Effector CD4-positive, alpha-beta T cell (primary cell): ENCODE measurements at places on chromosomes 1 and 21.
A peak's percentile ranks its signal among the peaks of the same experiment; 100 is the strongest.

DNA sequence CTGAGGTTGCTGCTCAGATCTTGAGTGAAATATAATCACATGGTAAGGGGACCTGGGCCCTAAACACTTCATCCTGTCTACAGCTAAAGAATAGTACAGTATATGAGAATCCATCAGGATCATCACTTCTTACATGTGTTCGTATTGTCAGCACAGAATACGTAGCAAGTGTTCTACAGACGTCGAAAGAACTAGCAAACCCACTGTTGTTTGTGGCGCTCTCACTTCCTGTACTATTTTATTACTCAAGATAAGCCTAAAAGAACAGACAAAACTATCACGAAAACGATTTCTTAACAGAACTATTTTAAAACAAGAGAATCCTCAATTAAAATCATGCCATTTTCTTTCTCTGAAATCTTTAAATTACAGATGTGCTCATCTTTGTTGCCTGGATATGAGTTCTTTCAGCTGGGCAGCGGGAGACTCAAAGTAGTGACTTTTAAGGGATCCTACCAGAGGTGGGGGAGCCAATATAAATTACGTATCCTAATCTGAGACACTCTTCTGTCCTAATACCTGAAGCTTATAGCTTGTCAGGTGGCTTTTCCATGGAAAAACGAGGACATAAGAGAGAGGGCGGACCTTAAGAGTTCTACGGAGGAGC lies 724 bp downstream of the ST7L start:
- DNase-seq, result peak; percentile 24

GRCh38 chr1:32249831-32250525 lies 1.1 kb upstream of the LCK start:
- DNase-seq, result peak; percentile 81

- no peak for DNase-seq
Observed at GRCh38 chr1:212955098-212955497, 4.8 kb downstream of the VASH2 start.

DNA sequence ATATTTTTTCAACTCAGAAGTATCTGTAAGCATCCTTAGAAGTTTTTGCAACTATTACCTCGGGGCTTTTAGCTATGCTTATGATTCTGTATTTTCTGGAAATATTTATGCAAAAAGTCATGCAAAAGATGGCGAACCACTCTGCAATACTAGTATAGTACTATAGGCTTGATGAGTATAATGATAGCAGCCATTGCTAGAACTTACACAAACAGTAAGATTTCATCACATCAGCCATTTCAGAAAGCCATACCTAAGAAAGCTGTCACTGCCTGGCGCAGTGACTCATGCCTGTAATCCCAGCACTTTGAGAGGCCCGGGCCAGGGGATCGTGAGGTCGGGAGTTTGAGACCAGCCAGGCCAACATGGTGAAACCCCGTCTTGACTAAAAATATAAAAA lies 227.1 kb downstream of the LRRC7 start:
- DNase-seq, result no peak

DNA sequence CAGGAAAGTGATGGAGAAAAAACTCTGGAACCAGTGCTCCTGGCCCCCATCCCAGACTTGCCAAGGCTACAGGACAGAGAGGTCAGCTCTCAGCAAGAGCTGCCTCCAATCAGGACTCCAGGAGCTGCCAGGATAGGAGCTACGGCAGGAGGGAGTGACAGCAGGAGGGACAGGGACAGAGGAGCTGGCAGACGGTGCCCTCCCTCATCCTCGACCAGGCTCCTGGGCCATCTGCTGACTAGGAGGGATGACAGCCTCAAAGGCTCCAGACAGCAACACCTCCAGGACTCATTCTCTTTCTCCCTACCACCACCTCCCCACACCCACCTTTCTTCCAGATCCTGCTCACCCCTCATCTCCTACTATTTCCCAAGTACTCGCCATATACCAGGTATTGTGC lies 22.7 kb downstream of the DLGAP3 start:
- DNase-seq, result no peak

- DNase-seq, result no peak
Observed at GRCh38 chr1:22830757-22831340, 120.2 kb downstream of the EPHB2 start.

DNA sequence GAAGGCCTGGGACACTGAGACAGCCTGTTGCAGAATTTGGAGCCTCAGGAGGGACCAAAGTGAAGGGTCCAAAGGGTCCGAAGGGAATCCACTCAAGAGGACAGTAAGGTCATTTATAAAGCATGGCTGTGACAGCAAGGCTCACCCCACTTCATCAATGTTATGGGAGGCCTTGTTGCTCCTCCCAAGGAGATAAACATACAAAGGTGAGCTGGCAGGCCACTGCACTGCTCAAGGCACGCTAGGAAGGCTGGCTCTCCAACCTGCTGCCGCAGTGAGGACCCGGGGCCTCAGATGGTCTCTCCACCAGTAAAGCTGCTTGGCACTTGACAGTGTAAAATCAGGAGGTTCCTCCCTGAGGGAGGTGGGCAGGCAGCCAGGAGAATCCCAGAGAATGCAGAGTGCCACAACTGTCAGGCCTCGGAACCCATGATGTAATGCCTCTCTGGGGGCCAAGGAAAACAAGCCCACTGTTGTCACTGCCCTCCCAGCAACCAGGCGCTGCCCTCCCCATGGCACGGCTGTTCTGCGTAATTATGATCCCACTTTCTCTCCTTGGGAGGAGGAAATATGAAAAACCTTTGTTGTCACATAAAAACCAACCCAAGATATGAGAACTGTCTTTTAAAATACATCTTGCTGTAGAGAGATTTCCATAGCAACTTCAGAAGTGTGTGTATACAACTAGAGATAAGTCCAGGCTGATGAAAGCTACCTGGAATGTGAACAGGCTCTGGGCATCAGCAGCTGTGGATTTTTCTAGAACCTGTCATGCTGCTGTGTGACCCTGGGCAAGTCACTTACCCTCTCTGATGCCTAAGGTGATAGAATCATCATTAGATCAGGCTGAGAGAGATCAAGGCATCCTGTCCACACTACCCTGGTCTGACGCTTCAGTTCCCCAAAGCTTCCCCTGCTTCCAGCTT lies 102.5 kb downstream of the KCNN3 start:
- no peak for DNase-seq

- no peak for DNase-seq
Observed at GRCh38 chr21:30336596-30336995, 898 bp downstream of the KRTAP27-1 start.

DNA sequence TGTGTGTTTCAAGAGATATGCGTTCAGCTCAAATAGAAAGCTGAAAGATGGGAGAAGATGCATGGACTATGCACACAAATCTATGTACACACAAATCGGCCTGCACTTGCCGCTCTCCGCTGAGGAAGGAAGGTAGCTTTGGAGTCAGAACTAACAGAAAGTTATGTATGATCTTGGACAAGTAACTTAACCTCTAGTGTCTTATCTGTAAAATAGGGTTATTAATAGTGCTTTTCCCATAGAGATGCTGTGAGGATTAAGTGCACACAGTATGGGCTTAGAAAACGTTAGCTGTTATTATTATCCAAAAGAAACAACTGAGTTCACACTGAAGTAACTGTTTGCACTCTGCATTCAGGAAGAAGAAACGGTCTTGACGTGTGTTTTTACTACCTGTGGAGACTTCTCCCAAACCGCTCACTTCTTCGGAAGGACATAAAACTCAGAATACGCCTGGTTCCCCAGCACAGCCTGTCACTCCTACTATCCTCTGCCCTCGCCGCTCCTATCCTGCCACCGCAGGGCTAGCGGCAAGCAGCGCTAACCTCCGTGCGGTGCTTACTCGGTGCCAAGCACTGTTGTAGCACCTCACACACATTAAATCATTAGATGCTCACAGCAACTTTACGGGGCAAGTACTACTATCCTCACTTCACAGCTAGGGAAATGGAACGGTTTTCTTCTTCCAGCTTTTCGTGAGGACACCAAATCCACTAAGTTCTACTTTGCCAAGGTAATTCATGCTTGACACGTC lies 1.3 kb downstream of the TGFBR3 start:
- peak; percentile 24 for DNase-seq

GRCh38 chr1:175388285-175388684 lies 195.7 kb upstream of the KIAA0040 start:
- no peak for DNase-seq

GRCh38 chr1:94920061-94920460 lies 6.8 kb downstream of the CNN3 start:
- no peak for DNase-seq

DNA sequence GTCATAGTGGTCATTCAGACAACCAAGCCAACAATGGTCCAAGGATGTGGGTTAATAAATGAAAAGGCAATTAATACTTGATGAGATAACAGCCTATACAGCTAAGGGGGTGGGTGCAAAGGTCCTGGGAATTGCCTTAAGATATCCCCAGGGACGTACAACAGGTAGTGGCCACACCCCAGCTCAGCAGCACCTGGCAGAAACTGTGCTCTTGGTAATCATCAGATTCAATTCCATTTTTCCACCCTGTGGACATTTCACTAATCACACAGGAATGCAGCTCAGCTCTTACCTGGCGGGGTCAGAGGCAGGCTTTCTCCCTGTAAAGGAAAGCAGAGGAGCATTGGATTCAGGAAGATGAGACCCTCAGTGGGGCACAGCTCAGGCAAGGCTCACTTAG lies 32.9 kb downstream of the FCRL5 start:
- DNase-seq, result no peak

- no peak for DNase-seq
Observed at GRCh38 chr1:15353839-15354579, 55.7 kb upstream of the EFHD2 start.

DNA sequence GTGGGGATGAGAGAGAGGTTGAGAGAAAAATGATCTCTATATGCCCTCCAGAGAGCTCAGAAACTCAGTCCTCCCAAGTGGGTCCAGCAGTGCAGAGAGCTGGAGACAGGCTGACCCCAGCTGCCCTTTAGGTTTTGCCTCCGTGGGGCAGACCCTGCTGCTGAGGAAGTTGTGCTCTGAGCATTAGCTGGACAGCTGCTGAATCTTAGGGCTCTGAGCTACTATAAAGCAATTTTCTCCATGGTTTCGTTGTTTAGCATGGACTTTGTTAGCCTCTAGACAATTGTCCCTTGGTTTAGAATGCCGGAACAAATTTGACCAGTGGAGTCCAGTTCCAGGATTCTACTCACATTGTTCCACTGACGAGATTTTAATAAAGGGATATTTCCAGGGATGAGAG lies 22.1 kb downstream of the BATF3 start:
- DNase-seq, result no peak

DNA sequence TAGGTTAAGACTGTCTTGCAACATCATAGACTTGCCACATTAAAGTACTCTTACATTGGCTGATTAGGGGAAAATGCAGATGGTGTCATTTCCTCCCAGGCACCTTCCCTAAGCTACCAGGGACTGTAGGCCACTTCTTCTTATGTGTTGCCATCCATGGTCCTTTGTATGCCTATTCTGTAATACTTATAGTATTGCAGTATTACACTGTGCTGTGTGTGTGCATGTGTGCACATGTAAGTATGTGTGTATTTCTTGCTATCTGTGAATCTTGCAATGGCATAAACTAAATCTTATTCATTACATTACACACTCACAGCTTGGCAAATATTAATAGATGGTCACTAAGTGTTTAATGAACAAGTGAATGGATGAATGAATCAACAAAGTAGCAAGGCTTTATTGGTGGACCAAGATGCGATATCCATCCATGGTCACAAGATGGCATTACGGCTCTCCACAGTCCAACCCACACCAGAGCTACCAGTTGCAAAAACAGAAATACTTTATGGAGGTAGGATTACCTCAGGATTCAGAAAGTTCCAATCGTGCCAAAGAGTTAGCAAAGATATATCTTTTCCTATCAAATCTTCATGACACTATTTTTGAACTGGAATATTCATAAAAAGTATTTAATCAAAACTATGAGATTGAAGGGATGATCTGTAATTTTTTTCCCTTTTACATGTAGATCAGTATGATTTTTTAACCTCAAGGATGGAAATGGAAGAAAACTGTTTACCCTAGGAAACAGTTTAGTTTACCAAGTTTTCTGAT lies 160.2 kb downstream of the DENND1B start:
- peak; percentile 3 for DNase-seq

- no peak for DNase-seq
Observed at GRCh38 chr1:32352831-32353383, 9.4 kb downstream of the FAM229A start.

DNA sequence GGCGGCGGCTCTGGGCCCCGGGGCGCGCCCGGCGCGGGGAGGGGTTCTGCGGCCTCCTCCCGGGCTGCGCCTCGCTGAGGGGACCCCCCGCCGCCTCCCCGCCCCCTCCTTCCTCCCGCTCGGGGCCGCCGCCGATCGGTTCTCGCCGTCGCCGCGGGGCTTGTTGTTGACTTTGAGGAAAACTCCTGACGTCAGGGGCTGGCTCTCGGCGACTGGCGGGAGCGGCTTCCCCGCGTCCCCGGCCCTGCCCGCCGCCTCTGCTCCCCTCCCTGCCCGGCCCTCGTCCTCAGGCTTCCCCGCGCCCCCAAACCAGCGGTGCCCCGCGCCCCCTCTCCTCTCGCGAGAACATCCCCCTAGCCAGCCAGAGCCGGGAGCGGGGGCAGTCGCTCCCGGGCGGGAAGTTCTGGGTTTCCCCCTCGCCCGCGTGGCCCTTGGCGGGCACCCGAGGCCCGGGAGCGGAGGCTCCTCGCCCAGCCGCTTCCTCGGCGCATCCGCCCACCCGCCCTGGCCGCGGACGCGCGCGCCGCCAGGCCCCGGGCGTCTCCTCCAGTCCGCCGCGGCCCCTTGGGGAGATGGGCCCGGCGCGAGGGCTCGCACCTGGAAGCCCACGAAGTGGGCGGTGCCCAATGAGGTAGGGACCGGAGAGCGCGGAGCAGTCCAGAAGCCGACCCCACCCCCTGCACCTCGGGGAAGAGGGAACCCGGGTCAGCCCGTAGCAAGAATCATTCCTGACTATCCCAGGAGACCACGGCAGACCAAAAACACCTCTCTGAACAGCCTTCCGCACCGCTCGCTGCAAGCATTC lies 611 bp upstream of the AKT3 start:
- DNase-seq, result peak; percentile 80

DNA sequence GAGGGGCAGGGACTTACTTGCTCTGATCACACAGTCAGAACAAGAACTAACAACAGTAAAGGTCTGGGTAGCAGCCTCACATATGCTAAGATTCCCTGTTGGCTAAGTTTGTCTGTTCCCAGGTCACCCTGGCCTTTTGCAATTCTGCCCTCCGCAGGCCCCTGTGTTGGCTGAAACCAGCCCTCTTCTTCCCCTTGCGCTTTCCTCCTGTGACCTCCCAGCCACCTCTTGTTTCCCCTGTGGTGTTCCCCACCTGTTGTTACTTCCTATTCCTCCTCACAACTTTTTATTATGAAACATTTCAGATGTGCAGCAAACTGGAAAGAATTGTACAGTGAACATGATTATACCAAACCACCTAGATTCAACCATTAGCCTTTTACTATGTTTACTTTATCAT lies 23.4 kb downstream of the MAPKAPK2 start:
- DNase-seq, result no peak
